Stimulated activated CD8-positive, alpha-beta memory T cell treated with anti-CD3 and anti-CD28 coated beads, Interleukin-4, amount 100 ng/mL, for 1 hour (primary cell): ENCODE measurements at places on chromosomes 12 and 14.

DNA sequence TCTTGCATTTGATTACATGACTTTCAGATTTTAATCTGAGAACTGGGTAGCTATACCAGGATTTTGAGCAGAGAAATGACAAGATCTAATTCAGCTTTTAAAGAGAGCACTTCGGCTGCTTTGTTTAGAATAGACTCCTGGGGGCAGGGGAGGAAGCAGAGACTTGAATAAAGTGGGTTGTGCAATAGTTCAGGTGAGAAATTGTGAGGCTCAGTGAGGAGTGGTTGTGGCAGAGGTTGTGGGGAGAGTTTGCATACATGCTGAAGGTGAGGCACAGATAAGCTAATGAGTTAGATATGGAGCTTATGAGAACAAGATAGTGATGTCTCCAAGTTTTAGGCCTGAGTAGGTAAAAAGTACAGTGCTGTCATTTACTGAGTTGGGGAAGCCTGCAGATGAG is 281.4 kb downstream of the FLRT2 start:
- DNase-seq, result no peak

DNA sequence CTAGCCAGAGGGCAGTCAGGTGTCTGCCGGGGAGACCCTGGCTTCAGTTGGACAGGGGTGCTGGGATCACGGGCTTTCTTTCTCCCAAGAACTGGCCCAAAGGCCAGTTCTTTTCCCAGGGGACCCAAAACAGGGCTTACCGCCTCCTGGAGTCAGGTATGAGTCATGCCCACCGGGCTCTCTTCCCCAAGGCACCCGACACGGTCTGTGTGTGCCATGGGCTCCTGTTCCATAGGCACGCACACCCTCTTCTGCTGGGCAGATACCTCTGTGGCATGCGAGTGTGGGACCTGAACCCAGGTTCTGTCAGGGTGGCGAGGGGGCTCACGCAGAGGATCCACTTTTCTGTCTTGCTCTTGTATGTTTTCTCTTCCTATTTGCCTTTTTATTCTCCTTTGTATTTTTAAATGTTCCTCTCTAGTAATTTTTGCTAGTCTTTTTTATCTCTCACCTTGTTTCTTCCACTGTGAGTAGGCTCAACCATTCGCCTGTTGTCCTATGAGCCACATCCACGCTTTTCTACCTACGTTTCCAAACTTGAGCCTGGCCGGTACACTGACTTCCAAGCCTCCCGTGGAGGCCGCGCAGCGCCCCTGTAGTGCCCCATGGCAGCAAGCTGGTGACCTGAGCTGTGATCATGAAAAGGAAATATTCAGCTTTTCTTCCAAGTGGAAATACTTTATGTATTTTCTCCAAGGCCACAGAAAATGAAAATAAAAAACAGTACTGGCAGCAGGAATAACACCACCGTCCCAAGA is 362.2 kb downstream of the CACNA1C start:
- no peak for DNase-seq

DNA sequence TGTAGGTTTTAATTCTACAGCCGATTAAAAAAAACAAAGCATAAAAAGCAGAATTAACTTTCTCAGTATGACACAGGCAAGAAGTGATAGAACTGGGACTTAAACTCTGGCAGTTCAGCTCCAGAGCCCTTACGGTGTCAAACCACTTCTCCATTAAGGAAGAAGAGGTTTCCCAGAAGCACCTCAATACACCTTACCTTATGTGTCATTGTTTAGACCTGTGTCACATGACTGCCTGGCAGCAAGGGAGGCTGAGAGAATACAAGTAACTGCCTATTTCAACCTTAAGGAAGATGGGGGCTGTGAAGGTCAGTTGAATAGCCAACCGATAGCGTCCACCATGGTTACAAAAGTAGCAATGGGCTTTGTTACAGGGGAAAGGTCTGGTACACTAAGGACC is 54.6 kb upstream of the ARHGAP5 start:
- no peak for DNase-seq

- no peak for DNase-seq
Measured at GRCh38 chr12:102756530-102756929, 160.5 kb downstream of the PAH start.

DNA sequence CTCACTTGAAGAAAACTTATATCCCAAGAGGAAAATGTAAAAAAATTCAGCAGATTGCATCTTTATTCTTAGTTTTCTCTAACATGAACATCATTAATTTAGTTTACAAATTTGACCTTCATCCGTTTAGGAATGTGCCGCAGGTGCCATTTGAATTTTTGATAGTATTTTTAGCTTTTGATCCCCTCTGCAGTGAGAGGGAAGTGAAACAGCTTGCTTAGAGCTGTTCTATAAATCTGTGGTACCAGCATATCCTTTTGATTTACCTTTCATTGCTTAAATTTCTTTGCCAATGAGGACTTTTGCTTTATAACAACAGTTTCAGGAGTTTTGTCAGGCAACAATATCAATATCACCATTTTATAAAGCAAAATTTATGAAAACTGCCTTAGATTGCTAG is 32.7 kb downstream of the DUSP6 start:
- no peak for DNase-seq

DNA sequence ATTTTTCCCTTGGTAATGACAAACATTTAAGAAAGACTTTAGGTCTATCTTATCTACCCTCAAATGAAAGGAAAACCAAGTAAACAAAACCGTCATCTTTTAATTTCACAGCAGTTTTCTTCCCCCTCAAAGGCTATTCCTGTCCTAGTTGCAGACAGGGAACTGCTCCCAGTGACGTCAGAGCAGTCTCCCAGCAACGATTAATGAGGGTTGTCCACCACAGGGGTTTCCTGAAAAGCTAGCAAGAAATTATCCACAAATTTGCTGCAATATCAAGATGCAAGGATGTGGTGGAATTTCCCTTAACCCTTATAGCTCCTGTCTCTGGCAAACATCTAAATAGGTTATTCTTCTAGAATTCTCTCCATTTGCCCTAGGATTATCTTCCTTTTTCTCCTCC is 89.1 kb upstream of the STAC3 start:
- no peak for DNase-seq

DNA sequence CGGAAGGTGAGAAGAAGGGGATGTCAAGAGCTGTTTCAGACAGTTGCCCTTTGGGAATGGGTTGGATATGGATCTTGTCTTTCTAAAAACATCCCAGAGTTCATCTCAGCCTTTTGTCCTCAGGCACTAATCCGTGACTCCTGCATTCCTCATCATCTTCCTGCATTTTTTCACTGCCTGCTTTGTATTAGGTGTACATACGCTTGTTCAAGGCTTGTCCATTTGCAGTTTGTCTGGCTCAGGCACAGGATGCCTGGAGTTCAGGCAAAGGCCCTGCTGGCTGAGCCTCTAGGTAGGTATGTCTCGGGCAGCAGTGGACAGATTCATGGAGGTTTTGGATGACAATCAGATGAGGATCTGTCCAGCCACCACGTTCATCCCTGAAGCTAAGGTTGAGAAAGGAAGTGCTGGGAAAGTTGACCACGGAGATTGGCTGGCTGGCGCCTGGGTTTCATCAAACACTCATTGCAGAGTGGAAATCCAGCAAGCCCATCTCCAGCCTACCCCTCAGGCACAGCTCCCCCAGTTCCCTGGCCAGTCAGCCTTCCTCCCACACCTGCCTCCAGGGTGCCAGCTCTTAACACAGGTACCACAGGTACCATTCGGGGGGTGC is 12.4 kb upstream of the TMEM106C start:
- DNase-seq, result no peak

DNA sequence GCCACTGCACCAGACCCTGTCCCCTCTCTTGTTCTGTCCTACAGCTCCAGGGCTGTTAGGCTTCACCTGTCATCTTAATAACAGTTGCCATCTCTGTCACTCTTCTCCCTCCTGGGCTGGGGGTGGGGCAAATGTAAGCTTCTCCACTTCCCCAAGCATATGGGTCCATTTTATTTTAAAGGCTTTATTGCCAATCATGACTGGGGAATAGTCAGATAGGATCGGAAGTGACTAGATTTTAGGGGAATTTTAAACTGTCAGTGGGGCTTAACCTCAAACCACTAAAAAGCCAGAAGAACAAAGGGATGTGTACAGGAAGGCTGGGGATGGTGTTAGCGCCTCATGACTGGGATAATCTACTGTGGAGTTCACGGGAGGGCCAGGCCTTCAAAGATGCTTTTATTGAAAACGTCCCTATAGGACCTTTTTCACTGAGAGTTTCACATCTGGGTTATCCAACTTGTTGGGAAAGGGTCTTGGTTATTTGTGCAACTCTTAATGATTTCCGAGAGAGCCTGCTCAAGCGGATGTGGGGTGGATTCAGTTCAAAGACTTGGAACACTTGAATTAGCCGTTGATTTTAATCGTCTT is 41.6 kb downstream of the CHST11 start:
- DNase-seq, result no peak

DNA sequence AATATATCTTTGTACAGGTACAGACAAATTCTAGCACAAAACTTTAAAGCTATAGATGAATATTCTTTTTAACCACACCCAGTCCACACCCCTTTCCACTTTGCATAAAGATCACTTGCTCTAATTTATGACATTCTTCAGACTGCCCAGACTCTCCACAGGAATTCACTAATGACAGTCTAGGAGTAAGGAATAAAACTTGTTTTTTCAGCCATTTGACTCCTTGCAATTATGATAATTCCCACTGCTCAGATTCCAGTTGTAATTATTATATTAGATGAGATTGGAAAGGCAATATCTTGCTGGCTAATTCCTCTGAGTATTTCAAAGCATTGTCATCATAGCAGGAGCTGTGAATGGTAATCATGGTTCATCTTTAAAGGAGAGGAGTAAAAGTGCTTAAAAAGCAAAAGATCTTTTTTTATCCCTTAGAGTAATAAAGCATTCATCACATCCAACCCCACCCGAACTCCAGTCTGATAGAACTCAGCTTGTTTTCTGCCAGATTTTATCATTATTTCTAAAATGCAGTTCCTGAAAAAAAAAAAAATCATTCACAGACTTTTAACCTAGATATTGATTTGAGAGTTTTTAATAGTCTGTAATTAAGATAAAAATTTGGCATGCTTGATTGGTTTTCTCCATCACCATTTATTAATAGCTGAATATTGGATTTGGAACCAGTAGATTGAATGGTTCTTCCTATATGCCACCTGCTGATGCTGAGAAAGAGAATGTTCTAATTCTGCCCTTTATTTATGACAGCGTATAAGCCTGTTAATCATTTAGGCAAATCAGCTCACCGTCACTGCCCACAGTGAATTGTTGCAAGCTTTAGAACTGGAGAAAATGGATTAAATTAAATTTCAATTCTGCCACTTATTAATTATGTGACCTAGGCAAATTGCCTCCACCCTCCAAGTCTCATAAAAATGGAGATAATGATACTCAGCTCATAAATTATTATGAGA is 93.9 kb upstream of the RASSF8 start:
- no peak for DNase-seq

DNA sequence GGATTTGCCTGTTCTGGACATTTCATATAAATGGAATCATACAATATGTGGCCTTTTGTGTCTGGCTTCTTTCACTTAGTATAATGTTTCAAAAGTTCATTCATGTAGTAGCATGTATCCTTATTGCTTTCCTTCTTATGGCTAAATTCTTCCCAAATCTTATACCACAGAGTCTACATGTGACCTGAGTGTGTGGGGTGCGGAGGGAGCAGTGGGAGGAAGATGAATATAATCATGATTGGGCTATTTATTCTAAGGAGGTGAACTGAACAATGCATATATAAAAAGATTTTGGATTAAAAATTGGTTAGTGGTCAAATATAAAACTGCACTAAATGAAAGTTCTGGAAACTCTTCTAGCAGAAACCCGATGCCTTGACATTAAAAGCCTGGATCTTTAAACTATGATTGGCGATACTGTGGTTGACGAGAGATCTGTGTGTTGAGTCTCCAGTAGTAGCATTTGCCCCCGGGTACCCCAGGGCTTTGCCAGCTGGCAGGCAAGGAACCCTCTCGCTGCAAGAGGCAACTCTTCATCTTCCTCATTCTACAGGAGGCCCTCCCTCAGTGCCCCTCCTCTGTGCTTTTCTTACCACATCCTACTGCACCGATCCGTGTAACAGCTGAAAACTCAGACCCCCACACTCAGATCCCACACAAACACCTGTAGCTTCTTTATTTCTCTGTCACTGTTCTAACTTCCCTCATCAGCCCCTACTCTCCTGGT is 2.6 kb downstream of the CYP46A1 start:
- DNase-seq, result no peak

- no peak for DNase-seq
Measured at GRCh38 chr12:104011253-104011652, 38.7 kb downstream of the GLT8D2 start.

DNA sequence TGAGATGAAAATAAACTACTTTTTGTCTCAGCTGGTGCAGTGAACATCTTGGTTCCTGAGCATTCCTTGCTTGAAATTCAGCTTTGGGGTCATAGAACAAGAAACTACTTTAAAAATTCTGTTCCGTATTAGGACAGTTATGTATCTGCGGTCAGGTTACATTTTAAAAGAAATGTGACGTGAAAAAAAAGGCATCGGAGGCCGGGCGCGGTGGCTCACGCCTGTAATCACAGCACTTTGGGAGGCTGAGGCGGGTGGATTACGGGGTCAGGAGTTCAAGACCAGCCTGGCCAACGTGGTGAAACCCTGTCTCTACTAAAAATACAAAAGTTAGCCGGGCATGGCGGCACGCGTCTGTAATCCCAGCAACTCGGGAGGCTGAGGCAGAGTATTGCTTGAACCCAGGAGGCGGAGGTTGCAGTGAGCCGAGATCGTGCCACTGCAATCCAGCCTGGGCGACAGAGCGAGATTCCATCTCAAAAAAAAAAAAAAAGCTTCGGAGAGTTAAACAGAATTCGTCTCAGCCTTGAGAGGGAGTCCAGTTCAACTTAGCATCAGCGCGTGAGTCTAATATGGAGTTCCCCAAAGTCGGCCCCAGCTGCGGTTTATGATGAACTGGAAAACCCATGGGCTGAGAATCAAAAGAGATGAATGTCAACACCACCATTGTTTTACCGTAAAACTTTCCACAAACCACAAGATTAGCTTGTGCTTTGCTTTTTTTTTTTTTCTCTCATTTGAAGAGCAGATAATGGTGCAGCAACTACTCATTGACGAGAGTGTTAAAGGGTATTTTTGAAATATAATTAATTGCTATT is 2.1 kb upstream of the SLC2A13 start:
- no peak for DNase-seq

- no peak for DNase-seq
Measured at GRCh38 chr14:57526942-57527341, 33.3 kb upstream of the CCDC198 start.

GRCh38 chr12:37548266-37548805 is 768.2 kb upstream of the ALG10B start:
- no peak for DNase-seq
